ENCODE measurements at places on chromosomes 3 and 15.

- no peak for DNase-seq
Measured at GRCh38 chr15:40054605-40054854, 15.5 kb upstream of the SRP14 start.

DNA sequence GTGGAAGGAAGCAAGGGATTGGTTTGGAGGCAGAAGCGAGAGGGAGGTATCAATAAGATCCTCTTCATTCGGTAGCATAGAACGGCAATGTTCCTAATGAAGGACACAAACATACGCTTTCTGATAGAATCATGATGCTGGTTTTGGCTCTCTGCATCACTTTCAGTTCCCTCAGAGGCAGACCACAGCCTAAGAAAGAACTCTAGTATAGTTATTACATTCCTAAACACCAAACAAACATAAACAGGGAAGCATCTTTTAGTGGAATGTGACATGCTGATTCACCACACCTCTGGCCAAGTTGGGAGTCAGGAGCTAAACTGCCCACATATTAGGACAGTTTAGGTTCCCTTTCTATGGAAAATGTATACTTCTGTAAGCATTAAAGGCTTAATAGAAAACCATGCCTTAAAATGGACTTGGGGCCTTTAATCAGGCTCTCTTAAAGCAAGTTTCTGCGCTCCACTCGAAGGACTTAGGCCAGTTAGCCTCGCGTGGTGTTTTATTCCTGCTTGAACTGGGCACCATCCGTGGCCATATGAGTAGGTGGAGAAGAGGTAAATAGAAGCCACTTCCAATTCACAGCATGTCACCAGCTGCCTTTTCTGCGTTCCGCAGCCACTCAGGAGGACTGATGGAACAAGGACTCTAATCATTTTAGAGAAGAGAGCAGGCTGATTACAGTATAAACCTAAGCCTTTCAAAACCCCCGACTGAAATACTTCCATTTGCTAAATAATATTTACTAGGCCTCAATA lies 53.7 kb downstream of the CD47 start:
- DNase-seq, result no peak

GRCh38 chr15:80721476-80721875 lies 26.4 kb downstream of the ABHD17C start:
- no peak for DNase-seq

DNA sequence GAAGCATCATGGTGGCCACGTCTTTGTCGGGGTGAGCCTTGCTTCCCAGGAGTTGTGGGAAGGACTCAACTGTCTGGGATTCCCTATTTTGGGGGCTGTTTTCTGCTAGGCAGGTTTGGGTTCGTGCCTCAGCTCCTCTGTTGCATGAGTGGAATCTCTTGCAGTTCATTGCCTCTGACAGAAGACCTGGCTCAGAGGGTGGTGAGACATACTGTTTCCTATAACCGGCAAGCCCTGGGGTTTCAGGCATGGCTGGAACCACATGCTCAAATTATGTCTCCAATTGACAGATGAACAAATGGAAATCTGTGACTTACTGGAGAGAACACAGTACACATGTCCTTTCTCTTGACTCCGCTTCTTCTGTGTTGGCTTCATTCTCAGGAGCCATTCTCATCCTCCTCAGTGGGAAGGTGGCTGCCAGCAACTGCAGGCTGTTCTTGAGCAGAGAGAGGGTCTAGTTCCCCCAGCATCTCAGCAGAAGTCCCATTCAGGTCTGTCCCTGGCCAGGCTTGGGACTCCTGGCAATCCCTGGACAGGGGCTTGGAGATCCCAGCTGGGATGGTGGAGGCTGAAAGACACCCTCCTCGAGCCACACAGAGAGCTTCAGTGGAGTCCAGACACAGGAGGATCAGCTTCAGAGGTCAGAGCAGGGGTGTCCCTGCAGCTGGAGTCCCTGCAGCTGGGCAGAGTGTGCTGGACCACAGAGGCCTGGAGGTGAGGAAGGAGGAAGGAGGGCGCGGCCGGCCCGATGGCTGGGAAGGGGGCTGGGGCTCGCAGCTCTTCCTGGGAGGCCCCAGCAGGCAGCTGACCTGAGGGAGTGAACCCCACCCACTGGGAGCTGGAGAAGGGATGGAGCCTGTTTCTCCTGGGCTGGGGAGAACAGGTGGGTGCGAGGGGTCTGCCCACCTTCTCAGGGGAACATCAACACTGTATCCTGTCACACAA lies 97.6 kb downstream of the LSM3 start:
- no peak for DNase-seq

DNA sequence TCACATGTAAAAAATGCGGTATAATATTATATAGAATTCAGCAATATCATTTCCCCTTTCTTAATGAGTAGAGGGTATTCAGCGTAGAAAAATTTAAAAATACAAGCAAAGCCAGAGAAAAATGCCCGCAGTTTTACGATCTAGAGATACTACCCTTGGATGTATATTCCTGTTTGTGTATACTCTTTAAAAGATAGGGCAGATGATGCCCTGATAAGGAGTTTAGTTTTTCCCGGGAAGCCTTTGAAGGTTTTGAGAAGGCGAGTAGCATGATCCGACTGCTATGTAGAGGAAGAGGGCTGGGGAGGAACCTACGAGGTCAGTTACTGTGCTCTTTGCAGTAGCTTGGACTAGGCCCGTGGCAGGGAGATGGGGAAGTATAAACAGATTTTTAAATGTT lies 1.2 kb downstream of the YEATS2 start:
- no peak for DNase-seq

DNA sequence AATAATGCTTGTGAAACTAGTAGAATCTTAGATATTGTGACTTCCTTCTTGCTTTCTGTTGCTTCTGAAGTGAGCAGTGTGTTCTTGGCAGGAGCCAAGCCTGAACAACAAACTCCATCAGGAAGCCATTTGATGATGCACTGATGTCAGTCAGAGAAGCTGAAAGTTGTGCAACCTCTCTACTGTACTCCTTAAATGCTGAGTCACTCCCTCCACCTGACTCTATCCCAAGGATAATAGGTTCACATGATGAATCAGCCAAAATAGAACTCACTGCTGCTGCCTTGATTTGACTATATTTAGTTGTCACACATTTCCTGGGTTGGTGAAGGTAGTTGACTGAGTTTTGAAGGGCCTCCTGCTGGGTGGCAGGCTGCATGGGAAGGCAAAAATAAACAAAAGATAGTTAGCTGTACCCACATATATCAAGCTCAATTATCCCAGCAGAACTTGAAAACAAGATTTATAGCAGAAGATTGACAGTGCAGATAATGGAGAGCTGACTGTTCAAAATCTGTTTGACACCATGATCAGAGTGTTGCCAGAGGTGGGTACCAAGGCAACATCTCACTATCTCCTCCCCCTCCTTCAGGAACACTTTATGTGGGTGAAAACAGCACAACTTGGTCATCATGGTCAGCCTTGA lies 328.4 kb upstream of the DPH6 start:
- no peak for DNase-seq

DNA sequence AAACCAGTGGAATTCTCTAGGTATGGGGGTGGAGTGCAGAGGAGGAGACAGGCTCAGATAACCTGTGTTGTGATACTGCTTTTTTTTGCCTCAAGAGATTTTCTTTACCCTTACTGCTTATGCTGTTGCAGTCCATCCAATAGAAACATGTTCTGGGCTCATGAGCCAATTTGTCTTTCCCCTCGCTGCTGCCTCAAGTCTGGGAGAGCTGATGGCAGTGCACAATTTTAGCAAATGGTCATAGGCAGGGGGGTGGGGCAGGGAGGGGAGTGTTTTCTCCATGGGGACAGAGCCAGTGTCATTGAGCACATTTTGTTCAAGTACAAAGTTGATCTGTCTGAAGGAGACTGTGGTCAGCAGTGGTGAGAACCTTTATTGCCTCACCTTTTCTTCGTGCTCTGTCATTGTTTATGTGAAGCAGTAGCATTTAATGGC lies 134.9 kb downstream of the MBNL1 start:
- no peak for DNase-seq

- no peak for DNase-seq
Measured at GRCh38 chr3:4633078-4634004, 140.2 kb downstream of the ITPR1 start.

GRCh38 chr3:70383360-70383831 lies 71.0 kb upstream of the MDFIC2 start:
- DNase-seq, result no peak

- DNase-seq, result no peak
Measured at GRCh38 chr3:57068437-57069089, 8.1 kb downstream of the SPATA12 start.

GRCh38 chr15:65795663-65796216 lies 3.6 kb upstream of the DENND4A start:
- no peak for DNase-seq

- no peak for DNase-seq
Measured at GRCh38 chr3:197302696-197303341, 4.4 kb upstream of the DLG1 start.

GRCh38 chr3:15063238-15063637 lies 1.9 kb downstream of the MRPS25 start:
- DNase-seq, result no peak

GRCh38 chr15:70099967-70100473 lies 2.3 kb upstream of the TLE3 start:
- DNase-seq, result no peak

DNA sequence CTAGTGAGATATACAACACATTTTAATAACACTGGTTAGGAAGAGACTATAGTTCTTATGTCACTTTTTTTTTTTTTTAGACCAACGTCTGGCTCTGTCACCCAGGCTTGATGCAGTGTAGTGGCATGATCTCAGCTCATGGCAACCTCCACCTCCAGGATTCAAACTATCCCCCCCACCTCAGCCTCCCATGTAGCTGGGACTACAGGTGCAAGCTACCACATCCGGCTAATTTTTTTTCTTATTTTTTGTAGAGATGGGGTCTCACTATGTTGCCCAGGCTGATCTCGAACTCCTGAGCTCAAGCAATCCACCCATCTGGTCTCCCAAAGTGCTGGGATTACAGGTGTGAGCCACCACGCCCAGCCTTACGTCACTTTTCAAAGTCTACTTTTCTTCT lies 100.8 kb downstream of the FOXP1 start:
- DNase-seq, result no peak

DNA sequence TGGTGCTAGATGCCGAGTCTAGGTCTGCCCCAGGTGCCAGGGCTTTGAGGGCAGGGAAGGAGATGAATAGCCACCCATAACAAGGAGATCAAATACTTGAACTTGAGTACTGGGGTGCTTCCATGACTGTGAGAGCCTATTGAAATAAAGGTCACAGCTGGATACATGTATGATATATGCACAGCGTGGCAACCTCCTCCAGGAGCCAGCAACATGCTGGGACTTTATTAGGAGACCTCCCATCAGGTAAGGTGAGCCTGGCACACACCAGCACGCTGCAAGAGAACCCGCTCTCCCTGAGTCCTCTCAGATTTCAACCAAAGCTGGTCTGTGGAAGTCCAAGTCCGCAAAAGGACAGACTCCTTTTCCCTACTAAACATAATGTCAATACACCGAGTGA lies 10.5 kb upstream of the HES1 start:
- DNase-seq, result no peak

- DNase-seq, result no peak
Measured at GRCh38 chr3:18190646-18191045, 234.5 kb downstream of the SATB1 start.

Data from T-helper 17 cell (primary cell).